GM23248 (cell line): ENCODE measurements at places on chromosomes 6 and 20.

DNA sequence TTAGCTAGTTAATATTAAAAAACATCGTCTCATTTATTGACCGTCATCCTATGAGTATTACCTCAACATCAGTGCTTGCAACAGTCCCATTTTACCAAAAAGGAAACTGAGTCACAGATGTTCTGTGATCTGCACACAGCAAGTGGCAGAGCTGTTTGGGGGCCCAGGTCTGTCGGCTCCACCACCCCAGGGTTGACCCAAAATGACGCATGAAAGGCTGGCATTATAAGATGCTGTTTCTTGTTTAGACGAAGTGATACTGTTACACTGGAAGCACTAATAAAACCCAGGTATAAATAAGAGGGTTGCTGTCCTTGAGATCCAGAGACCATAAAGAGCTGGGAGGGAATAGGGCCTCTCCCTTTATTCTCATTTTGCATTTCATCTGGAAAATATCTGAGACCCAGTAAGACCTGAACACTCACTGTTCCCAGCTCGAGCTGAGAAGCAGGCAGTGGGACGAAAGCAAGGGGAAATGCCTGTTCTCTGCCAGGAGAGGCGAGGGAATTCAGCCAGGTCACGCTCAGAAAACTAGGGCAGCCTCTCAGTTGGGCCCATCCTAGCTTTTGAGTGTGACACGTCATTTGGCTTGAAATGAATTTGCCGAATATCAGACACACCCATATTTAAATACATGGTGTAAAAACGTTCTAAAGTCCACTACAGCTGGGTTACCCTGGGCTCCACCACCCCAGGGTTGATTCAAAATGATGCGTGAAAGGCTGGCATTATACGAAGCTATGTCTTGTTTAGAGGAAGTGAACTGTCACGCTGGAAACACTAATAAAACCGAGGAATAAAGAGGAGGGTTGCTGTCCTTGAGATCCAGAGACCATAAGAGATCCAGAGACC is 1.4 kb upstream of the MICAL1 start:
- DNase-seq, result peak; percentile 94

DNA sequence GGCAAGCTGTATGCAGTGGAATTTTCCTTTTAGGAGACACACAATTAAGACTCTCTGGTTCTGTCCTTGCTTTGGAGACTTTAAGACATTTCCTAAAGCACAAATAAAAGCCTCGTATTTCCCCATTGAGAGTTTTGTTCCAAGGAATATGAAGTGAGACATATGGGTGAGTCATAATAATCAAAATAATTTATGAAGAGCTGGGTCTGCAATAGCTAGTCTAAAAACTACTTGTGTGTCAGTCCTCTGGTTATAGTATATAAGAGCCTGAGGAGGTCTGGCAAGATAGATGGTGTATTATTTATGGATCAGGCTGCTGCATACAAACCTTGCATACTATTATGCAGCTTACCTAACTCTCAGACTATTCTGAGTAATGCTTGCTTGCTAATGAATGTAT is 142.6 kb downstream of the ADGRG6 start:
- DNase-seq, result peak; percentile 28

DNA sequence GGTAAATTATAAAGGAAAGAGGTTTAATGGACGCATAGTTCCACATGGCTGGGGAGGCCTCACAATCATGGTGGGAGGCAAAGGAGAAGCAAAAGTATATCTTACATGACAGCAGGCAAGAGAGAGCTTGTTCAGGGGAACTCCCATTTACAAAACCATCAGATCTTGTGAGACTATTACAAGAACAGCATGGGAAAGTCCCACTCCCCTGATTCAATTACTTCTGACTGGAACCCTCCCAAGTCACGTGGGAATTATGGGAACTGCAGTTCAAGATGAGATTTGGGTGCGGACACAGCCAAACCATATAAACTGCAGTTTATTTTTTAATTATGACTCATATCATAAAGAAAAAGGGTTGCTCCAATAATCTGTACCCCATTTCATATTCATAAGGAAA is 22.3 kb upstream of the HLA-DQA2 start:
- no peak for DNase-seq

DNA sequence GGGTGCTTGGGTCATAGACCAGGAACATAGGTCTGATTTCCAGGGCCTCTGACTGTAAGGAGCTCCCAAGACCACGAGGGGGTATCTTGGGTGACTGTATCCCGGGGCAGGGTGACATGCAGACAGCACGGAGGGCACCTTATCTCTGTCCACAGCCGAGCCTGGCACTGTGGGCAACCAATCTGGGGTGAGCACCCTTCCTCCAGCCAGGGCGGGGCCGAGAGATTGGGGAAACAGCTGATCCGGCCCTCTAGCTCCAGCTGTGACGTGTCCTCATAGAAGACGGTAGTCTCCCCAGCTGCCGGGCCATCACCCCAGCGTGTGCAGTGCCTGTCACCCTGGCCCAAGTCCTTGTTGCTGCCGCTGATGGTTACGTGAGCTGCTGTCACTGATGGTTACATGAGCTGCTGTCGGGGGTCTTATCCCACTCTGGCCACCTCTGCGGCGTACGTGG is 139.6 kb upstream of the RNF24 start:
- DNase-seq, result no peak
